ENCODE measurements at places on chromosomes 16 and 17.
A peak's percentile ranks its signal among the peaks of the same experiment; 100 is the strongest.

GRCh38 chr17:27577884-27578717, 52.9 kb upstream of the LGALS9 start:
- peak; percentile 32 for DNase-seq

DNA sequence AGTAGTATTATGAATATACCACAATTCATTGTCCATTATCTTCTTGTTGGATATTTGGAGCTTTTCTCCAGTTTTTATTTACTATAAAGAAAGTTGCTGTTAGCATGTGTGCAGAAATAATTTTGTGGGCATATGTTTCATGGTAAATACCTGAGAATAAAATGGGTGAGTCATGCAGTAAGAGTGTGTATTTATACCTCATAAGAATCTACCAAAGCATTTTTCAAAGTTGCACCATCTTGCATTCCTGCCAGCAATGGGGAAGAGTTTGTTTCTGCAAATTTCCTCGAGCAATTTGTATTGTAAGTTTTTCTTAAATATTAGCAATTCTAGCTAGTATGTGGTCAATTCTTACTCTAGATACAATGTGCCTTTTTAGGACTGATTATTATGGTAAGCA, 7.9 kb upstream of the MON1B start:
- DNase-seq, result no peak

GRCh38 chr17:42065201-42065600, 14.8 kb upstream of the C17orf113 start:
- DNase-seq, result no peak

DNA sequence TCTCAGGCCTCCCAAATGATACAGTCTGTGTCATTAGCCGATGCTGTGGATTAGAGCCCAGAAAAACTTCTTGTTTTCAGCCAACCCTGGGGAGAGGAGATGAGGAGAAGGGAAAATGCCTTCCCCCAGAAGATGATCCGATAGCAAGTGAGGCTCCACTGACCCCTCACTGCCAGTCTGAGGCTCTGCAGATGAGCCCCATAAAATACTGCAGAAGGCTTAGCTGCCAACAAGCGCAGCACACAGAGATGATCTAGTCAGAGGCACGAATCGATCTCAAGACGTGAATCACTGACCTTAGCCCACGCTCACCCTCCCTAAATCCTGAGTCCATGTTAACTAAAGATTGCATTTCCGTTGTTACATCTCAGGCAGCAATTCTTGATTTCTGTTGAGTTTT, 31.5 kb downstream of the SALL1 start:
- DNase-seq, result no peak

DNA sequence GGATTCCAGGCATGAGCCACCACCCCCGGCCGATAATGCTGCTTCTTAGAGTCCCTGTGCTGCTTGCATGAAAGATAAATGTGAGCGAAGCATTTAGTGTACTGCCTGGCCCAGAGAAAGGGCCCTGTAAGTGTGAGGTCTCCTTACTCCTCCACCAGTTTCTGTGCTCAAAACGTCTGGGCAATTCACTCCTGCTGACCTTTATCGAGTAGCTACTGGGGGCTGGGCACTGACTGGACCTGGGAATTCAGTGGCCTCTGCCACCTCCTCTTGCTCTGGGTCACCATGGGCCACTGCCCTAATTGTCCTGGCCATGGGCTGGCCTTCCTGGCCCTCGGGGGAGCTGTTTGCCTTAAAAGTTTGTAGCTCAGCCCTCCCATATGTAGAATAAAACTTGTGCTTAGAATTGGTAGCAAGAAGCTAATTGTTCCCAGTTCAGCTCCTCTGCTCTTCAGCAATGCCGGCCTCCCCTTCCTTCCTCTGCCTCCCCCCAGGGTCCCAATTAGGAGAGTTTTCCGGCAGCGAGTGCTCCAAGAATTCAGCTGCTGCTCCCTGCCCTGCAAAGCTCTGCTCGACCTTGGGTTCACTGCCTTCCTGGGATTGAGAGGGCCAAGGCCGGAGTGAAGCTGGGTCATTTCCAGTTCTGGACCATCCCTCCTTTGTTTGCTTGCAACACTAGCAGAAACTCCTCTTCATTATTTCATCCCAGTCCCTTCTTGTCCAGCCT, 98.9 kb upstream of the CDC42EP4 start:
- peak; percentile 16 for DNase-seq

DNA sequence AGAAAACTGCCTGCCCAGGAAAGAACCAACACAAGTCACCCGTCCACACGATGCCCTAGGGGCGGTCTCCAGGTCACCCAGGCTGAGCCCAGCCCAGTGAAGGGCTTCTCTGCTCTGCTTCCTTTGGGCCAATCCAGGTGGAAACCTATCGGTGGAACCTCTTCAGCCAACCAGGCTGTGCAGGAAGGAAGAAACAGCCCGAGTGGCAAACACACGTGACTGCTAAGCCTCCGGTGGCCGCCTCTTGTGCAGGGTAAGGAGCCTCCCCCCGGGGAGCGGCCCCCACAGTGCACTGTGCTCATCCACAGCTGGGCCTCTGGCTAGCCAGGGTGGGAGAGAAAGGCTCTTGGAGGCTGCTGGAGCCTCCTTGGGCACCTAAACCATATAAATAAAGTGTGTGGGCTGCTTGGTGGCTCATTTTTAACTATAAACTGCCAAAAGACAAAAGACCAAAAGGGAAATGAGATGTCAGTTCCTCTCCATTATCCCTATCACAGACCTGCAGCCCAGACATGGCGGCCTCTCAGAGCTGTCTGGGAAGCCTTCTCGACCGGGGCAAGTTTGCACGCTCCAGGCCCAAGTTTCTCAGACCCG, 2.4 kb downstream of the RTN4RL1 start:
- DNase-seq, result no peak

DNA sequence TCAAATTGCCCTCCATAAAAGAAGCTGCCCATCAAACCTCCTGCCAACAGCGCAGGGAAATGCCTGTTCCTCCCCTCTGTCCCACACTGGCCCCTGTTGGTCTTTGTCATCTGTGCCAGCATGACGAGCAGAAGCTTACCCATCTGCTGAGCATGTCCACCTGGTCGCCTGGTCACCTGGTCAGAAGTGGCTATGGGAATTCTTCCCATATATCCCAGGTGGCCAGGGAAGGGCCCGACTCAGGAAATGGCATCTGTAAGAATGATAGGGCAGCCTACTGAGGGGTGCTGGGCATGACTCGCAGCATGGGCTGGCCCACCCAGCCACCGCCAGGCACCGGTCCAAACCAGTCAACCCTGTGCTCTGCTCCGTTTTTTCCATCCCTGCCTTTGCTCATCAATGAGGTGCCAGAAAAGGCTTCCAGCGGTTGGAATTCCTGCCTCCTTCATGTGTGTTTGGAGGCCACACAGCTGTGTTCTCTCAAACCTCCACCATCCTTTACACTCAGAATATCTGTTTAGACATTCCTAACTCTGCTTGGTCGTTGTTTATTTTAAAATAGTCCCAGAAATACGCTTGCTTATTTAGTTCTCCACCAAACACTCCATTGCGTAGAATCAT, 145.2 kb downstream of the CLEC16A start:
- no peak for DNase-seq

- peak; percentile 77 for DNase-seq
Measured at GRCh38 chr16:87791295-87792204, 25.8 kb upstream of the KLHDC4 start.

DNA sequence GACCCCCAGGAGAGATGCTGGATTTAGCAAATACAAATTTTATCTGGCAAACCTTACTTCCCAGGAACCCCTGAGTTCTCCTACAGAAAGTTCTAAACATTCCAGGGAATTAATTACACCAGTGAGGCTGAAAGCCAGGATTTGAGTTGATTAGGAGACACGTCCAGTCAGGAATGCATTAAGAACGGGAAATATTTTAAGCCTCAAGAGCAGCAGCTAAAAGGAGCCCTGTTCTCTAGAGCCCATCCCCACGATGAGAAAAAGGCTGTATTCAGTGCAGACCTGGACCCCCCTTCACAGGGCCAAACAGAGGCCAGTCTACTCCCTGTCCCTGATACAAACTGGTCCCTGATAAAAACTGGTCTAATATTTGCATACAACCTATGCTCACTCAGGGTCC, 55.0 kb downstream of the VAT1L start:
- DNase-seq, result no peak

DNA sequence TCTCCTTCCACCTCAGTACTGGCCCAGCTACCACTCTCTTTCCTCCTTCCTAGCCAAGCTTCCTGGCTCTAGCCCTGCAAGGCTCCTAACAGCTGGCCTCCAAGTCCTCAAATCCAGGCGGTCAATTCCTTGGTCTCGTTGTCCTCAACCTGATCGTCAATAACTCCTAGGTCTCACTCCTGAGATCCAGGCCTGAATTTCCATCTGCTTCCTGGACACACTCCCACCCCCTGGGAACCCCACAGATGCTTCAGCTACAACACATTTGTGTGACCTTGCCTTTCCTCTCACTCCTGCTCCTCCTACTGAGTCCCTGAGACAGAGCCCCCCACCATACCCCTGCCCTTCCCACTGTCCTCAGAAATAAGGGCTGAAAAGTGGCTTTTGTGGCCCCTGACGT, 2.3 kb downstream of the ENKD1 start:
- peak; percentile 31 for DNase-seq

- no peak for DNase-seq
Measured at GRCh38 chr17:80650331-80650672, 105.7 kb downstream of the RPTOR start.

DNA sequence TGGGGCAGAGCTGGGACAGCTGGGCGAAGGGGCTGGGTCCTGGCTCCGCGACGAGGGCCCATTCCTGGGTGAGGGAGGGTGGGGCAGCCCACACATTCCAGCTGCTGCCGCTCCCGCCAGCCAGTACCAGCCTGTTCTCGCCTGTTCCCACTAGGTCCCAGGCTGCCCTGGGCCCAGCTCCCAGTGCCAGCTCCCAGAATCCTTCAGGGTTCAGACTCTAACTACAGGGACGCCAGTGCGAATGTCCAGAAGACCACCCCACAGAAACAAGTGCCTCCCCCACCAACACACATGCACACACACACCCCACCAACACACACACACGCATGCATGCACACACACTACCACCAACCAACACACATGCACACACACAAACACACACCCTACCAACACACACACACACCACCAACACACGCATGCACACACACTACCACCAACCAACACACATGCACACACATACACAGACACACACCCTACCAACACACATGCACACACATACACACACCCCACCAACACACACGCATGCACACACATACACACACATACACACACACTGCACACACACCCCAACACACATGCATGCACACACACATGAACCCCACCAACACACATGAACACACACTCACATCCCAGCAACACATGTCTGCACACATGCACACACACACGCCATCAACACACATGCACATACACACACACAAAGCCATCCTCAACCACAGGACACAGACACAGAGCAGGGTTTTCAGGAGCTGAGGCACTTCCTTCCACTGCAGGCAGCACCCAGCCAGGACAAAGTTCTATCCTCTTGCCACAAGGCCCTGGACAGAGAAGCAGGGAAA, 27.5 kb upstream of the KRT17 start:
- no peak for DNase-seq

- DNase-seq, result no peak
Measured at GRCh38 chr17:64297467-64298088, 34.5 kb upstream of the TEX2 start.

DNA sequence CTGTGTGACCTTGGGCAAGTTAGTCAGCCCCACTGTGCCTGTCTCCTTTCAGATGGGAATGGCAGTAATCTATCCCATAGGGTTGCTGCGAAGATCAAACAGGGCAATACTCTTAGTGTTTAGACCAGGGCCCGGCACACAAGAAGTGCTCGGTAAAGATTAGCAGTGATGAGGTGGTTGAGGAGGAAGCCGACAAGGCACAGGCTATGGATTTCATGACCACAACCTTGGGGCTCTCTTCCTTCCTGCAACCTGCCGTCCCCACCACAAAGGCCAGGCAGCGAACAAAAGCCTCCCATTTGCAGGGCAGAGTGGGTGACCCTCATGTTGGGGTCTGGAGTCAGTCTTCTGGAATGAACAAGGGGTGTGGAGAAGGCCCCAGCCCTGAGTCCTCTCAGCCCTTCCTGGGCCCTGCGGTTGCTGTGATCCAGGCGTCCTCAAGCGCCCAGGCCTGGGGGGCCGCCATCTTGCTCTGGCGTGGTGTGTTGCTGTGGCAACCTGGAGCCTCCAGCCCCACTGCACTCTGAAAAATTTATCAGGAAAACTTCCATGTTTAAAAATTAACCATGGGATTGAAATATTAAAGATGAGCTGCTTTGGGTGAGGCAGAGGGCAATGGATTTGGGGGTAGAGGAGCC, 9.8 kb downstream of the ADAM11 start:
- no peak for DNase-seq

GRCh38 chr17:66727634-66728570, 107.0 kb upstream of the CACNG5 start:
- peak; percentile 82 for DNase-seq

GRCh38 chr17:70298929-70299531, 129.7 kb downstream of the KCNJ2 start:
- no peak for DNase-seq

GRCh38 chr17:19748807-19749193, 702 bp upstream of the ALDH3A1 start:
- no peak for DNase-seq

- DNase-seq, result no peak
Measured at GRCh38 chr17:65750631-65751115, 189.2 kb upstream of the AXIN2 start.

All from H7 (cell line).